A549 treated with ZK216348 at 1 μM for 4 hours (cell line): ENCODE measurements at places on chromosomes 16 and 17. TPM values are rescaled to one million over a fixed set of nuclear protein-coding genes. Genes with fewer than 3 reads are reported as not detected.

C16orf86 gene
- 0.45 TPM in 1 of 5 replicates, not detected in the others for total RNA-seq

KCNH6 gene
- total RNA-seq: not detected in 5 replicates

PRSS22 gene
- total RNA-seq: 1.0 to 2.5 TPM (median 1.6 TPM) in 5 replicates

NAGLU gene
- total RNA-seq: 24.4 to 48.2 TPM (median 44.7 TPM) in 5 replicates

NEUROD2 gene
- total RNA-seq: 0.18 TPM in 1 of 5 replicates, not detected in the others

SLC16A6 gene
- 0.25 to 0.63 TPM (median 0.43 TPM) in 5 replicates for total RNA-seq

ITGAD gene
- total RNA-seq: 0.04 TPM in 1 of 5 replicates, not detected in the others

FBXL16 gene
- 3.5 to 8.1 TPM (median 7.5 TPM) in 5 replicates for total RNA-seq

RCVRN gene
- not detected in 5 replicates for total RNA-seq

CACNG1 gene
- 0.11 to 0.37 TPM in 2 of 5 replicates, not detected in the others for total RNA-seq

DPEP2 gene
- not detected in 5 replicates for total RNA-seq

RPRML gene
- total RNA-seq: 0.26 to 1.2 TPM (median 0.99 TPM) in 5 replicates

DHODH gene
- 11.5 to 15.6 TPM (median 14.2 TPM) in 5 replicates for total RNA-seq

TLCD2 gene
- total RNA-seq: 1.3 to 2.0 TPM (median 1.6 TPM) in 5 replicates

HEATR3 gene
- total RNA-seq: 11.5 to 15.0 TPM (median 14.1 TPM) in 5 replicates

TMC8 gene
- total RNA-seq: 0.18 to 1.2 TPM (median 0.26 TPM) in 5 replicates

NPIPA5 gene
- 1.9 to 5.4 TPM (median 2.7 TPM) in 4 of 5 replicates, not detected in the other for total RNA-seq

DHRS7C gene
- total RNA-seq: not detected in 5 replicates

SMIM22 gene
- not detected in 5 replicates for total RNA-seq

SERPINF2 gene
- 1.7 to 3.1 TPM (median 2.3 TPM) in 5 replicates for total RNA-seq

KCTD13 gene
- total RNA-seq: 9.3 to 20.1 TPM (median 15.0 TPM) in 5 replicates
